ENCODE measurements at places on chromosomes 6 and 20.

DNA sequence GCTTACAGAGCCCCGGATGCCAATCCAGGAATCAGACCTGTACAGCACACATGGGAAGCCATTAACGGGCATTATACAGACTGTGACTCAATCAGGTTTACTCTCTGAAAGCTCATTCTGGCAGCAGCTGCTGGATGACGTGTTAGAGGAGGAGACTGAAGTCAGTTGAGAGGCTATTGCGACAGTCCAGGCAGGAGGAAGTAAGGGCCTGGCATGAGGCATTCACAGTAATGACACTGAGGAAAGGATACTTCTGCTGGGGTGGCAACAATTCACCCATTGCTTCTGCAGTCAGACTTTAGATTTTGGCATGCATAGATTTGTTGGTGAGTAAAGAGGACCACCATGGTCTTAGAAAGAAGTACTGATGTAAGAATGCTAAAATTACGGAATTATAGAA, 151.0 kb upstream of the HEY2 start:
- no peak for DNase-seq

- DNase-seq = no peak
These were observed 21.3 kb downstream of the ZNF831 start for GRCh38 chr20:59184880-59185447.

DNA sequence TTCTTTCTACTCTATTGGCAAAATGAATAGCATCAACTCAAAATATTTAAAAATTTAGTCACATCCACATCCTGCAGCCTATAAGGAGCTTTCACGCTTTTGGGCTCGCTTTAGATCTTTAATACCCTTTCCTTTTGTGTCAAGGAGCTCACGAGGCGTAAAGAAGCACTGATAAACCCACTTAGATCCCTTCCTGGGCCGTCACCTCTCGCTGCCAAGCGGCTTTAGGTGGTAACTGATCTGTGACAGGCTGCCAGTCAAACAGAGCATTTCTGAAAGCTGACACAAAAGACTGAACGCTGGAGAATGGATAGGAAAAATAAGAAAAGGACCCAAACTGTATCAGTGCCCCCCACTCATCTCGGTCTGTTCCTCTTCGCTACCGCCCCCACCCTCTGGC, 385.7 kb upstream of the MMS22L start:
- DNase-seq = no peak

GRCh38 chr6:127458817-127459216, 372 bp downstream of the KIAA0408 start:
- no peak for DNase-seq

DNA sequence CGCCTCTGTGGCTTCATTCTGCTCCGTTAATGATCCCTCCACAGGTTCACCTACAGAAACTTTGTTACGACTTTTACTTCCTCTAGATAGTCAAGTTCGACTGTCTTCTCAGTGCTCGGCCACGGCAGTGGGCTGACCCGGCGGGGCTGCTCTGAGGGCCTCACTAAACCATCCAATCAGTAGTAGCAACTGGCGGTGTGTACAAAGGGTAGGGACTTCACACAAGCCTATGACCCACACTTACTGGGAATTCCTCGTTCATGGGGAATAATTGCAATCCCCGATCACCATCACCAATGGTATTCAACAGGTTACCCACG, 1959.2 kb upstream of the DEFB115 start:
- DNase-seq = no peak

- no peak for DNase-seq
These were observed 17.7 kb upstream of the RIPOR3 start for GRCh38 chr20:50708845-50709635.

- no peak for DNase-seq
These were observed 10.3 kb upstream of the MYB start for GRCh38 chr6:135170849-135171248.

DNA sequence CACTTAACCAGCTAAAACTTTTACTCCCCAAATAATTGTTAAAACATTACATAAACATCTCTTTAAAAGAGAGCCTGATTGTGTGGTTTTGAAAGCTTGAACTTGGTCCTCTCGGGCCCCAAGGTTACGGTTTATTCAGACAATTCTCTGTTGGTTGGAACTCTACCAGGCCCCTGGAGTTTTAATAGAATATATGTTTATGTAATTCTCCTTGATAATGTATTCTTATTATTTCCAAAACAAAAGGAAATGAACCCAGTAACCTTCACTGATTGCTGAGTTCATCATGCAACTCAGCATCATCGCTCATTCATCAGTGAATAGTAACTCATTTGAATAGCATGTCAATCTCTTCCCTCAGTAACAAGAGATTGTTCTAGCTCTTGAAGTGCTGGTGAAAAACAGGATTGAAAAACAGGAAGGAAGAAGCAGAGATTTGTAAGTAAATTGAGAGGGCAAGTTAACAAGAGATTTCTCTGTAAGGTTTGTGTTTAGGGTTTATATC, 464.5 kb upstream of the MARCKS start:
- no peak for DNase-seq

DNA sequence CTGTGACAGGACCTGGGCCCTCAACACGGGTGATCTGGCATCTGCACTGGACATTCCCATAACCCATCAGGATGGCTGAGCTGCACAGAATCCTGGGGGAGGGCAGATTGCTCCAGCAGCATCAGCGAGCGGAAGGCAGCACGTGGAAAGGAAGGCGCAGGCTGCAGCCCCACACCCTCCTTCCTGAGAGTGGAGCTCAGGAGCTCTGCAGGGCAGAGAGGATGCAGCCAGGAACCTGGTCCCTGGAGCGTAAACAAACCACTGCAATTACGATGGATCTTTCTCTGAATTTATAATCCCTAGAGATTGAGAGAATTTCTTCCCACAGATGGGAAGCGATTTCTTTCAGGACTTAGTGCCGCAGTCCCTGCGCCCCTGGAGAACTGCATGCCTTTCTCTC, 39.7 kb upstream of the EMILIN3 start:
- no peak for DNase-seq

- DNase-seq = no peak
These were observed 30.1 kb downstream of the POU3F2 start for GRCh38 chr6:98864497-98864896.

GRCh38 chr6:15465212-15465611, 197.6 kb downstream of the DTNBP1 start:
- no peak for DNase-seq

DNA sequence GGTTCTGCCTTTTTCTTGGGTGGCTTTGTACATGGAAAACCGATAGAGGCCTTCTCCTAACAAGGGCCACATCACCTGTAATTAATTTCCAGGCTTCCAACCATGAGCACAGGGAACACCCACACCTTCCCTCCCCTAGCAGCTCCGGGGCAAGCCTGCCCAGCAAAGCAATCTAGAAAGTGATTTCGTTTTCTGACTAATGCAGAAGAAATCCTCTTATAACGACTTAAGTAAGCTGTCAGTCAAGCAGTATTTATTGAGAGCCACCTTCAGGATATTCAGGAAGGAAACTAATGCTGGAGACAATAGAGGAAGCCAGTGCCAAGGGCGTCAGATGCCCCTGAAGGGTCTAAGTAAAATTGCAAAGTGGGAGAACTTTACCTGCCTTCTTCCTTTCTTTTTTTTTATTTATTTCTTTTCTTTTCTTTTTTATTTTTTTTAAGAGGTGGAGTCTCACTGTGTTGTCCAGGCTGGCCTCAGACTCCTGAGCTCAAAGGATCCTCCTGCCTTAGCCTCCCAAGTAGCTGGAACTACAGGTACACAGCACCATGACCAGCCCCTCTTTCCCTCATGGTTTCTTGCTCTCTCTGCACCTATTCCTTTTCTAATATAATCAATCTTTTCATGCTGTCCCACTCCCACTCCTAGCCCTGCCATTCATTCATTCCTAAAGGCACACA, 67.5 kb upstream of the MBOAT1 start:
- no peak for DNase-seq

DNA sequence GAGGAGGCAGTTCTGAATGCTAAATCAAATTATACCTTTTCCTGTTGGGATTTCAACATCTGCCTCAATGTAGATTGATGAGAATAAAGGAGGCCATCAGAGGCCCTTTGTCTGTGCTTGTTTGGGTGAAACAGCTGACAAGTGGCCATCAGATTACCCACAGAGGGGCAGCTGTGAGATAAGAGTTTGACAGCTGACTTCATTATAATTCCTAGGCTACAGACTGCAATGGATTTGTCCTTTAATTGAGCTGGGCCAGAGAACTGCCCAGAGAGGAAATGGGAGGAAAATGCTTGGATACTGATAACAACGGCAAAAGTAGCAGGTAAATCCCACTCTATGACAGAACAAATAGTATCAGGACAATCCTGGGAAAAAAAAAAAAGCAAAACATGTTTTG, 649.4 kb downstream of the HDGFL1 start:
- no peak for DNase-seq

GRCh38 chr20:57493091-57493615, 31.8 kb downstream of the CTCFL start:
- DNase-seq = no peak

DNA sequence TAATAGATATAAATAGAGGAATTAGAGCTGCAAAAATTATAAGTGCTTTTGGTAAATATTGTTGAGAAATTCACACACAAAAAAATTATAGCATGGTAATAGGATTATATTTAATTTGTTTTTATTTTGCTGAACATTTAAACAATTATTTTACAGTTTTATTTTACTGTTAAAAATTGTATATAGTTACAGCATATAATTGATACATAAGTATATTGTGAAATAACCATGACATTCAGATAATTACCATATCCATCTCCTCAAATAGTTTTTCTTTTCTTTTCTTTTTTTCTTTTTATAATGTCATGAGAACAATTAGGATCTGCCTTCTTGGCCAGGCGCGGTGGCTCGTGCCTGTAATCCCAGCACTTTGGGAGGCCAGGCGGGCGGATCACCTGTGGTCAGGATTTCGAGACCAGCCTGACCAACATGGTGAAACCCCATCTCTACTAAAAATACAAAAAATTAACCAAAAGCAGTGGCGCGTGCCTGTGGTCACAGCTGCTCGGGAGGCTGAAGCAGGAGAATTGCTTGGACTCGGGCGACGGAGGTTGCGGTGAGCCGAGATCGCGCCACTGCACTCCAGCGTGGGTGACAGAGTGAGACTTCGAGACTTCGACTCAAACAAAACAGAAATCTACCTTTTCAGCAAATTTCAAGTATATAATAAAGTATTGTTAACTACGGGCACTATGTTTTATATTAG, 654.2 kb downstream of the TENT5A start:
- no peak for DNase-seq

DNA sequence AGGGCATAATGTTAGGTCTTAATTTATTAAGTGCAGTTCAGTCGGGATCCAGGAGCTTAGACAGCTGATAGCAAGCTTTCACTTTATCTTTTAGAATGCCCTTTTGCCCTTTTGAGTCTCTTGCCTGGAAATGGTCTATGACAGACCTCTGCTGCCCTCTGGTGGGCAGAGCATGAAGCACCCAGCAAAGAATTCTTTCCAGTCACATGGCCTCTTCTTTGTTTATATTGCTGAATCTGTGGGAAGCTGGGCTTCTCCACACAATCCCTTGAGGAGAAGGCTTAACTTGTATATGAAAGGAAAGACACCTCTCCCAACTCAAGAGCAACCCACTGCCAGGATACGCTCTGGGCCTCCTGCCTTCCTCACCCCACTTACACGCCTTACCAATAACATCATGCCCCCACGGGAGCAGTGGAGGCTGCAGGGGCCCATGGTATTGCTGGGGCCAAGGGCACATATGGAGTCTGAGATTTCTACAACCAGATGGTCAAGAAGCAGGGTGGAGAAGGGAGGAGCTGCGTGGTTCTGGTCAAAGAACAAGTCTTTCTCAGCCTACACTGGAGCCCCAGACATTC, 20.4 kb downstream of the WFDC3 start:
- peak; percentile 51 for DNase-seq

- DNase-seq = no peak
These were observed 258.3 kb upstream of the FOXQ1 start for GRCh38 chr6:1053586-1053985.

DNA sequence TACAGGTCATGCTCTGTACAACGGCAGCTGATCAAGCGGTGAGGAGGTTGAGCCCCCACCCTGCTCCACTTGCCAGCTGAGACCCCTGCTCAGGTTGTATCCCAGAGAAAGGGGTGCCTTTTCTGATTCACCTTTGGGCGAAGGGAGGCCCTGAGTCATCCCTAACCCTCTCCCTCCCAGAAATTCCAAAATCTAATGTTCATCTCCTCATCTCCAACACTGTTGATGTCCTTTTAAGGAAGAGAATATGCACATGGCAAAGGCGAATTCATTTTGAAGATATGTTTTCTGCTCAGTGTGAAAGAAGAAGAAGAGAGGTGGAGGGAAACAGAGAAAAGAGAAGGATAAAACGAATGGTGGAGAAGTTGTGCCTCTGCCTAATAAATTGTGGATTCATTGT, 120.5 kb downstream of the SCML4 start:
- DNase-seq = no peak

GRCh38 chr6:45486736-45487135, 109.0 kb upstream of the SUPT3H start:
- no peak for DNase-seq

- no peak for DNase-seq
These were observed 210.4 kb downstream of the KCNQ5 start for GRCh38 chr6:72832271-72832670.

GRCh38 chr6:30972816-30973215, 10.7 kb upstream of the MUC21 start:
- DNase-seq = no peak

DNA sequence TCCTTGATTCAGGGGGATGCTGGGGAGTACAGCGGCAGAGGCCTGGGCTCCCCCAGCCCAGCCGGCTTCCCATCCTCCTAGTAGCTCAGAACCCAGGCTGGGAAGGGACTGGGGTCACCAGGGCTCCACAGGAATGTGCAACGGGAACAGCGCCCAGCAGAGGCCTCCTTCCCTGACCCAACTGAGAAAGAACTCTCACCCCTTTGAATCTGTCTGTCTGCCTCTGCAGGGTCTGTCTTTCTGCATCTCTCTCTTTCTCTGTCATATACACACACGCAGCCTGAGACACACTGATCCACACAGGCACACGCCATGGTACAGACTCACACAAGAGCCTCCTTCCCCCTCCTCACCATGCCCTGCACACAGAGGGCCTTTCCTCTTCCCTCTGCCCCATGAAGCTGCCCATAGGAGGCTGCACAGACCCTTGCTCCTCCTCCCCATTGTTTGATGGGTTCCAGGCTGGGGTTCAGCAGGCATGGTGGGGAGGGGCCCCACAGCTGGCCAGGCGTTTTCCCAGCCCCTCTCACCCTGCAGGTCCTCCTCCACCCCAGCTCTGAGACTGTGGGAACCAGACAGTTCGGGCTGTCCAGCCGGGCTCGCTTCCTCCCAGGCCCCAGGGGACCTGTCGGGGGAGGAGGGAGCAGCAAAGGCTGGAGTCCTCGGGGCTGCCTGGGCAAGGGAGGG, 2.8 kb downstream of the FOXS1 start:
- DNase-seq = no peak

GRCh38 chr20:48805286-48805685, 22.5 kb downstream of the PREX1 start:
- DNase-seq = no peak

- no peak for DNase-seq
These were observed 147.5 kb downstream of the BCAS1 start for GRCh38 chr20:53922901-53923314.

DNA sequence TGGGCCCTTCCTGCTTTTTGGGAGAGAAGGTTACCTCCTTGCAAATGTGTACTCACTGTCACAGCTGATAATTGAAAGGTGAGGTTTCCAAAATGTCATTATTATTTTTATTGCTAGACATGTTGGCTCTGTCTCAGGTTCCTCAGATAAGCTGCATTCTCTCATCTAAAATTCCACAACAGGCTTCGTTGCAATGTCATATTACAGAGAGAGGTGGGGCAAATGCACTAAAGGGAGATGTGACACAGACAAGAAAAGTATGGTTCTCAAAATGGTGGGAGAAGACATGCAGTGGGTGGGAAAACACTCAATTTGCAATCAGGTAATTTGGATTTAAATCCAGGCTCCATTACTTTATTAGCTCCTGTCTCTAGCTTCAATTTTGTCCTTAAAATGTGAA, 256.4 kb upstream of the POU3F2 start:
- DNase-seq = no peak
